ENCODE measurements at places on chromosomes 6 and 20.

- no peak for DNase-seq
Measured at GRCh38 chr6:75467966-75468365, 25.6 kb downstream of the FILIP1 start.

GRCh38 chr20:23347791-23348190 is 2.8 kb upstream of the NXT1 start:
- DNase-seq, result no peak

DNA sequence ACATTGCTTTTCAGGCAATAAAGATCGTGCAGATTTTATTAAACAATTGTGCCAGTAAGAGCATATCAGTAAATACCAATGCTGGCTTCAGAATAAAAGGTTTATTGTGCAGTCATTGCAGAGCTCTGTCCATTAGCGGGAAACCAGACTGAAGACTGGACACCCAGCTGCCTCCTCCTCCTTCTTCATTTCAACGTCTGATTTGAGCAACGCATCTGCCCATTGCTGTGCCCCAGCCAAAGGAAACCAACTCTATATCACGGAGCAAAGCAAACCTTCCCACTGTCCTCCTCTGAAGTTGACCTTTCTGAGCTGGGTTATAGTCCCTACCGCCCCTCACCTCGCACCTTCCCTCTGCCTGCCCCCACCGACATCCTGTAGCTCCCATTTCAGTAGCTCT is 80.8 kb downstream of the SLC22A23 start:
- no peak for DNase-seq

DNA sequence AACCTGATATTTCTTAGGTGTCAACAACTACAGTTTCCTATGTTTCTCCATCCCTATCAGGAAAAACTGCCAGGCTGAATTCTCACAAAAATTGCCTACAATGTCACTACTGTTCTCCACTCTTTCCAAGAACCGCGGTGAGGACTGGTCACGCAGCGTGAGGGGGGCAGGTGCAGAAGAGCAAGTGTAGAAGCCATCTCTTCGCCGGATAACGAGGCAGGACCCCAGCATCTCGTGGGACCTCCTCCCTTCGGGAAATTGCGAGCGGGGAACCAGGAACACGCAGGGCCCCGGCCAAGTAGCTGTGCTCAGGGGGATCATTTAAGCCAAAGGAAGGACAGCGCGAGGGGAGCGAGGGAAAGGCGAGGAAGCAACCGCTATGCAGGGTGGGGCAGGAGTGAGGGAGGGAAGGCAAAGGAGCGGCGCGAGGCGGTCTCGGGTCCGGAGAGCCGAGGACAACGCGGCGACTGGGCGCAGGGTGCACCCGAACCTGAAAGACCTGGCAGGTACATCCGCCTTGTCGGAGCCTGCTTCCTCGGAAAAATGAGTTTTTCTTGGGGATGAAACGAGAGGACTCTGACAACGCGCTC is 559 bp downstream of the APMAP start:
- peak; percentile 15 for DNase-seq

GRCh38 chr6:157283900-157284737 is 39.2 kb downstream of the TMEM242 start:
- no peak for DNase-seq

DNA sequence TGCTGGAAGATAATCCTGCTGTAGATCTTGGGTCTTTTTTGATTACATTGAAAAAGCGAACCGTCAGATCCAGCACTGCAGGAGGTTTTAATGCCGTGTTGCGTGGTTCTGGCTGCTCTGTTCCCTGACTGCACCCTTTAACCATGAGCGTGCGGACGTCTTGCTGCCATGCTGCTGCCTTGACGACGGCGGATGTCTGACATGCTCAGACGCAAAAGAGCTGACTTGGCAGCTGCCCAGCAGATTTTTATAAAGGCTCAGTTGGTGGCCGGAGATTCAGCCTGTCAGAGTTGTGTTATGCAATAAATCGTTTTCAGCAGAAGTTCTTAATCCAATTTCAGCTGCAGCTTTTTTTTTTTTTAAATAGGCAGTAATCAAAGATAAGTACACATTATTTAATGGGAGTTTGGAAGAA is 119.4 kb downstream of the JARID2 start:
- peak; percentile 73 for DNase-seq

DNA sequence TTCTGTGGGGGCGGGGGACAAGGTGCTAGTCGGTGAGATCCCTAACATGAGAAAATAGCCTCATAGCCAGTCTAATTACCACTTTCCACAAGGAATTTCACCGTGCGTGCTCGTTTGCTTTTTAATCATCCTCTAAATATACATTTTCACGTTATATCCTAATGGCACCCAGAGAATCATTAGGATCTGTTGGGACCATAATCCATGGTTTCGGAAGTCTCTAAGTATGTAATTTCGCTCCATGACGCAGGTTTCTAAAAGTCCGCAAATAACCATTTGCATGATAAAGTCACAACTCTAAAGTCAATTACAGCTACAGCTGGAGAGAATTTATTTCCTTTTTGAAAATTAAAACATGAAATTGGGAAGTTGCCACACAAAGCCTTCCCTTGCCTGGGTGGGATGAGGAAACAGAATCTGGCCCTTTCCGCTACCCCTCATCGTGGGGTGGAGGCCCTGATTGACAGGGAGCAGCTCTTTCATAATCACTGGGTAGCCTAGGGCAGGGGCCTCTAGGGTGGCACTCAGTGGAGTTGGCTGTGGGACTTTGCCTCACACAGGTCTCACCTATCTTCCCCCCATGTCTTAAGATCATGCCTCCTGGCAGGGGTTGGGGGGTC is 81.9 kb downstream of the LRFN2 start:
- no peak for DNase-seq

GRCh38 chr20:21272279-21272678 is 30.9 kb upstream of the XRN2 start:
- DNase-seq, result no peak

DNA sequence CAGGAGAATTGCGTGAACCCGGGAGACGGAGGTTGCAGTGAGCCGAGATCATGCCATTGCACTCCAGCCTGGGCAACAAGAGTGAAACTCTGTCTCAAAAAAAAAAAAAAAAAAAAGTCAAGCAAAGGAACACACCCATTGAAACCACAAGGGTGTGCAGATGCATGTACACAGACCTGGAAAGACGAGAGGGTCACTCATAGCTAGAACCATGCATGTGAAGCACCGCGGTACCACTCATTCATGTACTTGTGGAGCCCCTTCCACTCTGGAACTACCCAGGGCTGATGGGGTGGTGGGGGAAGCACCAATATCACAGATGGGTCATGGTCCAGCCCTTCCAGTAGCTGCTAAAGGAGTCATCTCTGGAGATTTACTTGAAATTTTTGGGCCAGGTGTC is 7.4 kb upstream of the TJAP1 start:
- no peak for DNase-seq

DNA sequence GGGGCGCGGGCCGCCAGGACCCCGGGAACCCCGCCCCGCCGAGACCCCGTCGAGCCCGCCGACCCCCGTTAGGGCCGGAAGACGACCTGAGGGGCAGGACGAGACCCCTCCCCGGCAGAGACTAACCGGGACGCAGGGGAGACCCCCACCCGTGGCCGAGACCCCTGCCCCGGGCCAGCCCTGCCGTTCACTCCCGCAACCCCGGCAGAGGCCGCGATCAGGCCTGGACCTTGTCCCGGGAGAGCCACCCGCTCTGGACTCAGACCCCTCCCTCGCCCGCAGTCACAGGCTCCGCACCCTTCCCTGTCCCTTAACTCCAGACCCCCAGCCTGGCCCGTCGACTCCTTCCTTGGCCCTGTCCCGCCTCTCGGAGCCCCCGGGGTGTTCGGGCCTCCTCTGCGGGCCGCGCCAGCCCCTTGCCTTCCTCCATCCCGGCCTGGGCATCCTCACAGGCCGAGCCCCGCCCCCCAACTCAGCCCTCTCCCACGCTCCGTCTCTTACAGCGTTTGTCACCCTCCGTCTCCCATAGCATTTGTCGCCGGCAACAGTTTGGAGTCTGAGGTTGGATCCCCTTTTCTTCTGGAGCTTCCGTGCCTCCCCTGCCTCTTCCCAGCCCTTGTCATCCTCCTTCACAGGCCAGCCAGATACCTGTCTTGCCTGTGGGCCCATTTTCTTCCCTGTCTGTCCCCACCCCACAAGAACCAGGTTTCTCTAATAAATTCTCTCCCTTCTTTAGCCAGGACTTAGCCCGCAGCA is 569 bp downstream of the TCEA2 start:
- DNase-seq, result peak; percentile 49

DNA sequence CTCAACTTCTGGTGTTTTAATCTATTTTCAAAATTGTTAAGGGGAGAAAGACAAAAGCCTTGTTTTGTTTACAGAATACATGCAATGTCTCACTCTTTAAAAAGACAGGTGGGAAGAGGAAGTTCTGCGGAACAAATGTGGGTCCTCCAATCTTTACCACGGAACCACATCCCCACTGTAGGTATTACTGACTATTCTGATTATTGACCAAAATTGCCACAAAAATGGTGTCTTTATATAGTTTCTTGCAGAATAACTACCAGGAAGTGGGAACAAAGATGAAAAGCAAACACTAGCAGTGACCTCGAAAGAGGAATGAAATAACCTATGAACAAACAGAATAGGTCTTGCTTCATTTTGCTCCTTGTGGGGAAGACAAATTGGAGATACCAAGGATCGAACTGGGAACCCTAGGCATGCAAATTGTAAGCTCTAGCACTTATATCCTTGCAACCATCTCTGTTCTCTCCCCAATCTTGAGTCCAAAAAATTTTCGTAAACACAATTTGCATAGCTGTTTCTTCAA is 106.7 kb downstream of the GPX5 start:
- no peak for DNase-seq

DNA sequence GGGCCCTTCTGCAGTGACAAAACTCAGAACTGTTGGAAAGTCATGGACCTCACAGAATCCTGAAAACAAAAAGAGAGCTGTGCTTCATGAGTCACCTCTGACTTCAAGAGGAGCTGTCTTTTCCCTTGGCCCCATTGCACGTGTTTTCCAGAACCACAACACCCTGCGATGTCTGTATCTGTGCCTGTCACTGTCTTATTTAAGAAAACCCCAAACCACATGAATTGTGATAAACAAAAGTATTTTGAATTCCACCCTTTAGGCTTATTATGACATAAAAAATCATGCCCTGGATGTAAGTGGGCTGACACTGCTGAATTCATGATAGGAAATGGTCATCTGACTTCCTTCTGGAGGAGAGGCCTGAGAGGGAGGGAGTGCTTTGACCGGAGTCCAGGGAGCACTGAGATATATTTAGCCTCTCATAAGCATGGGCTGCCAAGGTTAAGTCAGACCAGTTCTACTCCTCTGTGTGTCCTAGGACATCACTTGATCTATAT is 96.4 kb upstream of the DUSP22 start:
- DNase-seq, result peak; percentile 89

DNA sequence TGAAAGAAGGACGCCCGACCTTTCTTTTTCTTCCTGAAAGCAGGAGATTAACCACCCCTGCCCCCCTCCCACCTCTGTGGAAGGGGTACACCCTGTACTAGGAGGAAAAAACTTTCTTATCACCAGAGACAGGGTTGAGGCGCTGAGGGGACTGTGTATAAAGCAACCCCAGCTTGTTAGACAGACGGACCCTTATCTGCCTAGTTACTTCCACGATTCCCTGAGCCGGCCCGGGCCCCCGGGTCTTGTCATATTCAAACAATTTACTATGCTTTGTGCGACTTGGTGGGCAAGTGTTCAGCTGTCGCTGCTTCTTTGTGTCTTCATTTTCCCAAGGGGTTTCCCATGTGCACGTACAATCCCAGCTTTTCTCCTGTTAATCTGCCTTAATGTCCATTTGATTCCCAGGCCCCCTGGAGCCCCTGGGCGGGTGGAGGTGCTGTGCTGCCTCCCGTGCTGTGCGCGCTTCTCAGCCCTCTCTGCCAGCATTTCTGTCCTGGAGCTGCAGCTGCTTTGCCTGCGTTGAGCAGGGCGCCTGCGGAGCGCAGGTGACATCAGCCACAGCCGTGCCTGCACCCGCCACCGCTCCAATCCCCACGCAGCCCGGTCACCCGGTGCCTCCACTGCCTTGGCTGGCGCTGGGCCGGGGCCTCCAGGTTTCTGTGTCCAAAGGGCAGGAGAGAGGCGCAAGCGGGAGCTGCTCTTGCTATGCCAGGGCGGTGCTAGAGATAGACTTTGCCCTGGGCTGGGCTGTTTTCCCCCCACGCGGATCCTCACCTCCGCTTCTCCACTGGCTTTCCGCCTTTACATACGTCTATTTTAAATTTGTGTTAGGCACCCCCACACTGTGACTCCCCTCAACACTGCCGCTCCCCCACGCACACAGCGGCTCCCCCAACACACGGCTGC is 96.2 kb downstream of the TTLL2 start:
- DNase-seq, result no peak

DNA sequence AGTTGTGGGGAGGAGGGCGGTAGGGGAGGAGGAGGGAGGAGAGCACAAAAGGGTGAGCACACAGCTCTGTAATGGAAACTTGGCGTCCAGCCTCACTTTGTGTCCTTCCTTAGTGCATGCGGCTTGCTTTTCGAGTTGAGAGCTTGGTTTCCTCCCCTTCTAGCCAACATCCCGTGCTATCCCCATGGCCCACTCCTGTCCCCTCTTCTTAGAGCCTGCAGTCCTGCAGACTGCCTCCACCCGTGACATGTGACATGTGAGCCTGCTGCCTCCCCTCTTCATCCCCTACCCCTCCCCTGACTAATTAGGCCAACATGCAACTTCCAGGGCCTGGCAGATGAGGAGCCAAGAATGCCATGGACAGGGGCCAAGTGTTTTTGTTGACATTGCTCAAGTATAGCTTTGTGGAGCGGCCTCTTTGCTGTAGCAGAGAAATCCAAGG is 63.2 kb downstream of the SLC24A3 start:
- no peak for DNase-seq

GRCh38 chr6:39931607-39932006 is 2.7 kb downstream of the MOCS1 start:
- DNase-seq, result no peak

DNA sequence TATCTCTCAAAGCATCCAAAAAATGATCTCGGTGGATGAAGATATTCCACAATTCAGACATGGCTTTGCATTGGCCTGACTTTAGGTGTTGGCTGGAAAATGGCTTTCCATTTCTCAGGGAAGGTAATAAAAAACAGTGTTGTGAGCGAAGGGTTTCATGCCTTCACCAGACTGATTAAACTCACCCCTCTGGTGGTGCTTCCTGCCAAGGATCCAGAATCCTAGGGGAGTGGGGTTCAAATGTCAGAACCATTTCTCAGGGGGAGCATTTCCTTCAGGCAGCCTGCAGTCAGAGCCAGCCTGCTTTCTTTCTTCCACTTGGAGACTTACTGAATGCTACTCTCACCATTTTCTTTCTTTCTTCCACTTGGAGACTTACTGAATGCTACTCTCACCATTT is 45.7 kb upstream of the SMIM28 start:
- no peak for DNase-seq

DNA sequence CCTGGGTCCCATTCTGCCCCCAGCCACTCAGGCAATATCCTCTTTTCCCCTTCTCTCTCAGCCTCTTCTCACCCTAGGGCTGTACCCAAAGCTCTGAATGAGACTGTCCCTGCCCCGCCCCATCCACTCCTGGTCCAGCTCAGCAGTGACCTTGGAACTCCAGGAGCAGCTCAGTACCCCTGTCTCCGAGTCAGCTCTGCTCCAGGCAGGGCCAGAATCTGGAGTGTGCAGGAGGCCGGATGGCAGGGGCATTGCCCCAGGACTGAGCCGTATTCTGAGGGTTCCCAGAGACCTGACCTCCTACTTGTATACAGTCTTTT is 2.0 kb upstream of the RAET1G start:
- DNase-seq, result no peak

GRCh38 chr6:138568997-138569396 is 69.7 kb upstream of the NHSL1 start:
- no peak for DNase-seq

GRCh38 chr6:121539439-121539838 is 104.0 kb downstream of the GJA1 start:
- DNase-seq, result no peak

All from activated naive CD4-positive, alpha-beta T cell treated with anti-CD3 and anti-CD28 coated beads for 36 hours (primary cell).